ENCODE measurements at places on chromosomes 1 and 21.

DNA sequence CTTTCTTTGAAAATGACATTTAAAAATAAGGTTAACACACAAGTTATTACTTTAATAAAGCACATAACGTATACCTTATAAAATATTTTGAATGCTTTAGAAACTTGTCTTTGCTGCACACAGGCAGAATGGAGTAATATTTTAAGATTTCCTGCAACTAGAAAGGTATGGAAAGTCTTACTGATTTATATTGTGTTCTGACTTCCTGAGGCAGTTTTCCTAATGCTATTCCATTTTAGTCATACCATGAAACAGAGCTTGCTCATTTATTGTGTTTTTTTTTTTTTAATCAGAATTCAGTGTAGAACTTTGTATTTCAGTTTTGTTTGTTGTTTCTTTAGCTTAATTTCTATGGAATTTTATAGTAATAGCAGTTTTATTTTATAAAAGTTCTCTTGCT, 60.9 kb upstream of the S1PR1 start:
- DNase-seq: no peak

- DNase-seq: no peak
These were observed 752 bp downstream of the RGS18 start for GRCh38 chr1:192159014-192159413.

DNA sequence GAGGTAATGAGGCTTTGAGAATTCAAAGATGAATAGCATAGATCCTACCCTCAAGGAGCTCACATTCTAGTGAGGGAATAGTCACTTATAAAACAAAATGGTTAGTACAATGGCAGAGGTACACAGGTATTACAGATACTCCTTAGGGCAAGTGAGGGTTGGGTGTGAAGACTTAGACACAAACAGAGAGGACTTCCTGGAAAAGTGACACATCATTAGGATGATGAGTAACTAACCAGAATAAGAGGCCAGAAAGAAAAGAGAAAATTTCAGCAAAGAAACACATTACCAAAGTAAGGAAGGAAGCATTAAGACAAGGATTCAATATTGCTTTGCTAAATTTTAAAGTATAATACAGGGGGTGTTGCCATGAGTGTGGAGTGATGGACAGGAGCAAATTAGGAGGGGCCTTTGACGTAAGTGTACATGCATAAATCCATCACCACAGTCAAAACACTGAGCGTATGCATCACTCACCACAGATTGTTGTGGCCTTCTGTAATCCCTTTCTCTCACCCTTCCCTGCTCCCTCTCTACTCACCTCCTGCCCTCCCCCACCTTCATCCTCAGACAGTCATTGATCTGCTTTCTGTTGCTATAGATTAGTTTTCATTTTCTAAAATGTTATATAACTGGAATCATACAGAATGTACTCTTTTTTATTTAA, 7.9 kb downstream of the CD53 start:
- no peak for DNase-seq

DNA sequence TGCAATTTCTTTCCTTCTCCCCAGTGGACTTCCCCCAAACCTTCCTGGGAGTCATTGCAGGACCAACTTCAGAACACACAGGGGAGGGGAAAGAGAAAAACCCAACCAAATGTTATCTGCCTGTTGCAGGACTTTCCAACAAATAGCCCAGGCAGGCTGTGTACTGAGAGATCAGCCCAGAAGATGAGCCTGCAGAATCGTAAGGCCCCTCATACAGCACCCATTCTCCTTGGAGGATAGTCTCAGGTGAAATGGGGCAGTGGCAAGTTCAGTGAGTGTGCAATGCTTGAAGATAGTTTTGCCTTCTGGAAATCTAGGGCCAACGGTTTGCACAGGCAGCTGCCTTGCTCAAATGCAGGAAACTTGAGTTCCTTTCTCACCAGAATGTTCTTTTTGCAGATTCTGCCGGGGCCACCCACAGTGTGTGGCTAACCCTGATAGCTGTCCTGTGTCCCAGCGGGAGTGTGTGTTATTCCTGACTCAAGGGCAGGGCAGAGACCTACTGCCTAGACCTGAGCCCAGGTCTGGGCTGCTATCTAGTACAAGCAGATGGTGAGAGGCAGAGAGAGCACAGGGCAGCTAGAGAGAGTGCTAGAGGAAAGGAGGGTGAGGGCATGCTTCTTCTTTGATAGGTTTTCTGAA, 48.8 kb downstream of the GADD45A start:
- no peak for DNase-seq

GRCh38 chr1:37392051-37392450, 82.3 kb upstream of the ZC3H12A start:
- DNase-seq: no peak

DNA sequence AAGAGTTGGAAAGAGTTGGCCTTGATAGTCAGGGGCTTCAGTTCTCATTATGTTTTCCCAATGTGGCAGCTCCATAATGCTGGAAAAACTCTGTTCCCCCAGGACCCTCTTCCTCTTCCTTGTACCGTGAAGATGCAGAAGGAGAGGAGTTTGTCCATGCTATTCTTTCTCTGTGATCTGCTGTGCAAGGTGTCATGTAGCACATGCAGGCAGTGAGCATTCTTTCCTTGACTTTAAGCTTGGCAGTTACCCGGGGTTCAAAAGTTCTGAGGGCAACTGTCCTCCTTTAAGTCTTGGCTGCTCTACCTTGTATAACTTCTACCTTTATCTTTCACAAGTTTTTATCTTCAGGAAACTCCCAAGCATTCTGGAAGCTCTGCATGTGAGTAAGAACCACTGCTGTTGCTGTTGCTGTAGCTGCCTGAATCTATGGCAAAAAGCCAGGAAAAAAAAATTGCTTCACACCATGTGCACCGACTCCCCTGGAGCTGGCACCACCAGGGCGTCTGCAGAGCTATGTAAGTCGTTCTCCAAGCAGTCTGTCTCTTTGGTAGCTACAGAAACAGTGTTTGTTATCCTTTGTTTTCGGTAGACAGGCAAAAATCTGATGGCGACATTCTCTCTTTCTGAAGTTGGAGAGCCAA, 42.7 kb upstream of the SLC16A1 start:
- DNase-seq: no peak

GRCh38 chr1:176692988-176693696, 230.2 kb downstream of the PAPPA2 start:
- no peak for DNase-seq

GRCh38 chr1:156388174-156389137, 19.4 kb downstream of the RHBG start:
- no peak for DNase-seq

DNA sequence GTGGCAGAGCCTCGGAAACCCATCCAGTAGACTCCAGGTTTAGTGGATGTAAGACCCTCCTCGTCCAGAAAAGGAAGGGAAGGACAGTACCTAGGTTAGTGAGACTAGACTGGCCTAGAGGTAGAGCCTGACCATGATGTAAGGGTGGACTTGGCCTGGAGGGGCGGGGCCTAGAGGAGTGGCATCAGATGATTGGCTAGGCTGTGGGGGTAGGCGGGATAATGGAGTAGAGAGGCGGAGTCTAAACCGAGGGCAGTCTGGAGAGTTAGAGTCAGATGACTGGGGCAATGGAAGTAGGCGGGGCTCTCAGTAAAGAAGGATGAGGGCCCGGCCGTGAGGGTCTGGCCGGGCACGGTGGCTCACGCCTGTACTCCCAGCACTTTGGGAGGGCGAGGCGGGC, 70.1 kb downstream of the EPHB2 start:
- DNase-seq: no peak

DNA sequence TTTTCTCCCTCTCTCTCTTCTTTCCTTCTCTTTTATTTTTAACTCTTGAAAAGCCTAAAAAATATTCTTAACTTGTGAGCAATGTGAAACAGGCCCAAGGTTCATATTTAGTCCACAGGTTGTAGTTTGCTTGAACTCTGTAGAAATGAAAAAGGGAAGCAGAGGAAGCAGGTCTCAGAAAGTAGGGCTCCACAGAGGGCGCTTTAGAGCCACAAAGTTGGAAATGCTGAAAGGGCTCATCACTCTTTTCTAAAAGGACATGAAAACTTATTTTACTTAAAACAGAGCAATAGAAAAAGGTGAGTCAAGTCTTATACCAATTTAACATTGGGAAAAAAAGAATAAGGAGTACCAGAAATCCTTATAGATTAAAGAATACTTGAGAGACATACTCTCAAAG, 247.0 kb downstream of the USP25 start:
- no peak for DNase-seq

DNA sequence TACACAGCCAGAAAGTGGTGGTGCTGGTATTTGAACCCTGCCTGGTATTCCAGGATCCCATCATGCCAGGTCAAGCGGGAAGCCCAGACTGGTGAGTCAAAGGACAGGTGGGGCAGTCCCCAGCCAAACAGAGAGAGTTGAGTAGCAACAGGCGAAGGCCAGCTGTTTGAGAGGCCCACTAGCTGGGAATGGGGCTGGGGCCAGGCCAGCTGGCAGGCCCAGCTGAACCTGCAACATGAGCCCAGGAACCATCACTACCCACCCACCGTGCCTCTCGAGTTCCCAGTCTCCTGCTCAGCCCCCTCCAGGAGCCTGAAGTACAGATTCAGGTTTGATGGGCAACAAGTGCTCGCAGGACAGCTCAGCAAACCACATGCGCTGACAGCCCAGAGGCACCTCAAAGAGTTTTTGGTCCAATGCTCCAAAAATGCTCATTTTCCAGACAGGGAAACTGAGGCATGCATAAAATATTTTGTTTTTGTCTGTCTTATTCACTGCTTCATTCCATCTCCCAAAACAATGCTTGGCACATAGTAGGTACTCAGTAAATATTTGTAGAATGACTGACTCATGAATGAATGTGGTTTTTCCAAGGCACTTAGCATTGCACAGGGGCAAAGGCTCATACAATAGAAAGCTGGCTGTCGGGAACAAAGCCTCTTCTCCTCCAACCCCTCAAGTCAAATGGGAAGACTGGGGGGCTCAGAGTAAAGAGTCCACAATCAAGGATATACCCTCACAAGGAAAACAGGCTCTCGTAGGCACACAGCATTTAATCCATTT, 42.5 kb upstream of the CLIC4 start:
- DNase-seq: peak; percentile 88

DNA sequence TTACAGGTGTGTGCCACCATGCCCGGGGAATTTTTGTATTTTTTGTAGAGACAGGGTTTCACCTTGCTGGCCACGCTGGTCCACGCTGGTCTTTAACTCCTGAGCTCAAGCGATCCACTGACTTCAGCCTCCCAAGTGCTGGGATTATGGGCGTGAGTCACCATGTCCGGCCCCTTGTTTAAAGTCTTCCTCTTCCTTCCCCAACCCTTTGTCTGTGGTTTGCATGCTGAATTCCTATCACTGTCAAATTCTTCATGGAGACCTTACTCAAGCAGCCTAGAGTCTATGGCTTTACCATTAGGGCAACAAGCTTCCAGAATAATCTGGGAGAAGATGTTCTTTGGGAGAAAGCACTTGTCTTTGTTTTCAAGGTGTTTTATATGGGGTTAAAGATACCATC, 34.7 kb downstream of the B3GALT5 start:
- DNase-seq: no peak

DNA sequence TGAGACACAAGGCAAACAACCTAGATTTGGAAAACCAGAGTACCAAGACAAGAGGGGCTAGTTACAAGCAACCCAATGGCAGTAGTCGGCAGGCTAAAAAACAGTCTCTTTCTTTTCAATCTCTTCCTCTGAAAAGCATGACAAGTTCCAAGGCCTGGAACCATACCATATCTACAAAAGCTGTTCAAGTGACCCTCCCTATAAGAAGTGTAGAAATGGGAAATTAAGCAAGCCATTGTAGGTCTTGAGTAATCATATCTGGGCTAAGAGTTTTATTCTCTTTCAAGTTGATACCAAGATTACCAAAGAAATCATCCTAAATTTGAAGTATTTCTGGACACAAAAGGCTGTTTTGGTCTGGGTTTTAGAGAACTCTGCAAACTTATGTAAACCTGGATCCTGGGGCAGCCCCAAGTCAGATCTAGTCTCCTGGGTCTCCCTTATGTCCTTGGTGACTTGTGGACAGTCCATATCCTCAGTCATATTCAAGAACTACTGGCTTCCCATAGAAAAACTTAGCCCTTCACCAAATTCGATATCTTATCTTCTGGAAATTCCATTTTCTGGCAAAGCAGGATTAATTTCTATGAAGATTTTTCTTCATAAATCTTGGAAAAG, 24.7 kb downstream of the FMO3 start:
- DNase-seq: no peak

GRCh38 chr21:33256019-33256418, 10.1 kb upstream of the IL10RB start:
- no peak for DNase-seq

- no peak for DNase-seq
These were observed 428.4 kb downstream of the PTPRU start for GRCh38 chr1:29664711-29665110.

DNA sequence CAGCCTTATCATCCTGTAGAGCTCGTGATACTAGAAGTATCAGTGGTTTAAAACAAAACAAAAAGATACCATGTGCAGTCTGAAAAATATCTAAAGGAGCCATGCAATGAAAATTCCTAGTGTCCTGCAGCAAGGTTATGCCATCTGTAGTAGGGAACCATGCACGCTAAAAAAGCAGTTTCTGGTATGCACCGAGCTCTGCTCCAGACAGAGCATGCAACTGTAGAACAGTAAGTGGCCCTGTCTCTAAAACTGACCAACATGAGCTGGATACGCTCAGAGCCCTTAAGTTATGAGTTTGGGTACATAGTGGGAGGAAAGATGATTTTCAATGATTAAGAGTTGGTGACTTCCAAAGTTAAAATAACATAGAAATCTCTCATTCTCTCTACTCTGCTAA, 159.3 kb upstream of the ADAMTS5 start:
- DNase-seq: no peak

GRCh38 chr1:147586414-147586813, 45.1 kb downstream of the BCL9 start:
- no peak for DNase-seq

- DNase-seq: peak; percentile 45
These were observed 433.1 kb downstream of the CAMTA1 start for GRCh38 chr1:7218210-7218832.

DNA sequence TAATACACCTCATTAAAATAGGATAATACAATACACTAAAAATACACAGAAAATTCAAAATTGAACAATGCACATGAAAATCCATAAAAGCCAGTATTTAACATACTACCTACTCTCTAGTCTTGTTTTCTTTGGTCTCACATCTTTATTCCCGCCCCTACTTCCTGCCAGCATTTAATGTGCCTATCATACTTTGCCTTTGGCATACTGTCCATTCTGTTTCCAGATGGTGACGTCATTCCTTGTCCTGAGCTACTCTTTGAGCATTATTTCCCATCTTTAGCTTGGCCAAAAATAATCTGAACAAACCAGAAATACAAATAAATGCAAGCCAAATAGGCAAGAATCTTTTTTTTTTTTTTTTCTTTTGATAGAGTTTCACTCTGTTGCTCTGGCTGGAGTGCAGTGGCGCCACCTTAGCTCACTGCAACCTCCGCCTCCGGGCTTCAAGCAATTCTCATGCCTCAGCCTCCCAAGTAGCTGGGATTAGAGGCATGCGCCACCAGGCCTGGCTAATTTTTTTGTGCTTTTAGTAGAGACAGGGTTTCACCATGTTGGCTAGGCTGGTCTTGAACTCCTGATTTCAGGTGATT, 4.4 kb downstream of the HFM1 start:
- no peak for DNase-seq

DNA sequence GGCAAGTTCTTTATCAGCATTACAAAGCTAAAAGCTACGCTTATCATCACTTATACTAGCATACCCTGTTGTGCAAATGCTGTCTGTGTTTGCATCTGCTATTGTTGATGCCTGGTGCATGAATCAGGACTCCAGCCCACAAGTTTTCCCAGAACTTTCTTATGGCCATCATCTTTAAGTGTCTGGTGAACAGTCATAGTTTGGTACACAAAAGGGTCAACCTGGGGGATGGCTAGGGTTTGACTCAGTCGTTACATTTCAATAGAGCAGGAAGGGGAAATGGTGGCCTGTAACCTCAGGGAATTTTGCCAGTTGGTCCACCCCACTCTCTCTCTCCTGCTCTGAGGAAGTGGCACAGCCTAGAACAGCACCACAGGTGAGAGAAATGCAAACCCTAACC, 35.4 kb downstream of the SELL start:
- DNase-seq: no peak
